ENCODE measurements at places on chromosomes 16 and 17. TPM values are rescaled to one million over a fixed set of nuclear protein-coding genes. Genes with fewer than 3 reads are reported as not detected.

MYH1 gene
- polyA plus RNA-seq, result not detected

MPP2 gene
- polyA plus RNA-seq, result 12.8 TPM

ZSCAN10 gene
- not detected for polyA plus RNA-seq

ABCA5 gene
- 7.0 TPM for polyA plus RNA-seq

RNF227 gene
- polyA plus RNA-seq, result 0.79 TPM

HOXB1 gene
- not detected for polyA plus RNA-seq

SLC35G6 gene
- polyA plus RNA-seq, result 0.08 TPM

SDK2 gene
- polyA plus RNA-seq, result 2.6 TPM

CHST4 gene
- not detected for polyA plus RNA-seq

TAT gene
- polyA plus RNA-seq, result not detected

TLCD2 gene
- 3.3 TPM for polyA plus RNA-seq

ATP2A1 gene
- polyA plus RNA-seq, result 0.06 TPM

PPP1R1B gene
- 0.61 TPM for polyA plus RNA-seq

ZNF624 gene
- polyA plus RNA-seq, result 0.55 TPM

ADAD2 gene
- 0.36 TPM for polyA plus RNA-seq

CDC42EP4 gene
- polyA plus RNA-seq, result 65.3 TPM

FA2H gene
- polyA plus RNA-seq, result 0.04 TPM

TMED6 gene
- not detected for polyA plus RNA-seq

SYNRG gene
- polyA plus RNA-seq, result 11.7 TPM

DNAJA3 gene
- 81.8 TPM for polyA plus RNA-seq
